Type B pancreatic cell (in vitro differentiated cells): ENCODE measurements at places on chromosomes 3 and 15. TPM values are rescaled to one million over a fixed set of nuclear protein-coding genes. Genes with fewer than 3 reads are reported as not detected.

The MEGF11 gene
- 2.6 and 3.3 TPM in 2 replicates for total RNA-seq

The CCR3 gene
- 0.14 TPM in 1 of 2 replicates, not detected in the other for total RNA-seq

The SST gene
- total RNA-seq: 553 and 667 TPM in 2 replicates

The CAND2 gene
- total RNA-seq: 5.5 and 11.1 TPM in 2 replicates

The EEFSEC gene
- 9.6 and 16.6 TPM in 2 replicates for total RNA-seq

The GHSR gene
- not detected in 2 replicates for total RNA-seq

The PLA2G4B gene
- 17.7 and 19.9 TPM in 2 replicates for total RNA-seq

The CFAP20DC gene
- 4.7 and 5.2 TPM in 2 replicates for total RNA-seq

The SNRPA1 gene
- total RNA-seq: 72.6 and 80.3 TPM in 2 replicates

The RNU5B-1 gene
- 15.0 and 16.3 TPM in 2 replicates for total RNA-seq

The UBA3 gene
- 55.4 and 68.5 TPM in 2 replicates for total RNA-seq

The ADAMTS9 gene
- total RNA-seq: 13.6 and 34.9 TPM in 2 replicates

The CCDC39 gene
- total RNA-seq: 0.41 TPM in 1 of 2 replicates, not detected in the other
